ENCODE measurements at places on chromosomes 5 and 9.

GRCh38 chr9:33817327-33818166 lies 587 bp downstream of the UBE2R2 start:
- peak; percentile 25 for DNase-seq

DNA sequence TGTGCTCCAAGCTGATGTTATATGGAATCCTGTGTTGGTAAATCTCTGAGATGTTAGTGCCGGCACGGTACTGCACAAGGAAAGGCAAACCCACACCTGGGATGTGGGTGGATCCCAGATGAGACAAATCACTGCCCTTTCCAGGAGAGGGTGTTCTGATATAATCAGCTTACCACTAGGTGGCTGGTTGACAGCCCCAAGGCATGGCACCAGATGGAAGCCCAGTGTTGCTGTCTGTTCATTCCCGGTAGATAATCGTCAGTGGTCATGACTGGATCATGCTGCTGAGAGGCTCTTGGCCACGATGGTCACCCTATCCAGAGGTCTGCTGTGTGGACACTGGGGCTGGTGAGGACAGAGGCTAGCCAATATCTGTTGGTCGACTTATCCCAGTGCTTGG lies 184.0 kb downstream of the CACNA1B start:
- no peak for DNase-seq

GRCh38 chr5:133366438-133366837 lies 245.9 kb downstream of the FSTL4 start:
- DNase-seq: no peak

- DNase-seq: no peak
These were observed 38.7 kb upstream of the NEK6 start for GRCh38 chr9:124218987-124219461.

- DNase-seq: no peak
These were observed 95.0 kb downstream of the ADAMTSL1 start for GRCh38 chr9:18568973-18569372.

- no peak for DNase-seq
These were observed 148.4 kb downstream of the TTLL11 start for GRCh38 chr9:121944711-121945191.

DNA sequence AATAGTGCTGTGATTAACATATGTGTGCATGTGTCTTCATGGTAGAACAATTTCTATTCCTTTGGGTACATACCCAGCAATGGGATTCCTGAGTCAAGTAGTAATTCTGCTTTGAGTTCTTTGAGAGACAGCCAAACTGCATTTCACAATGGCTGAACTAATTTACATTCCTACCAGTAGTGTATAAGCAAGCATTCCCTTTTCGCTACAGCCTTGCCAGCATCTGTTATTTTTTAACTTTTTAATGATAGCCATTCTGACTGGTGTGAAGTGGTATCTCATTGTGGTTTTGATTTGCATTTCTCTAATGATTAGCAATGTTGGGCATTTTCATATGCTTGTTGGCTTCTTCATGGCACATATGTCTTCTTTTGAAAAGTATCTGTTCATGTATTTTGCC lies 308.5 kb downstream of the ARRDC3 start:
- DNase-seq: peak; percentile 13

- no peak for DNase-seq
These were observed 57.3 kb downstream of the TRIO start for GRCh38 chr5:14200312-14200990.

DNA sequence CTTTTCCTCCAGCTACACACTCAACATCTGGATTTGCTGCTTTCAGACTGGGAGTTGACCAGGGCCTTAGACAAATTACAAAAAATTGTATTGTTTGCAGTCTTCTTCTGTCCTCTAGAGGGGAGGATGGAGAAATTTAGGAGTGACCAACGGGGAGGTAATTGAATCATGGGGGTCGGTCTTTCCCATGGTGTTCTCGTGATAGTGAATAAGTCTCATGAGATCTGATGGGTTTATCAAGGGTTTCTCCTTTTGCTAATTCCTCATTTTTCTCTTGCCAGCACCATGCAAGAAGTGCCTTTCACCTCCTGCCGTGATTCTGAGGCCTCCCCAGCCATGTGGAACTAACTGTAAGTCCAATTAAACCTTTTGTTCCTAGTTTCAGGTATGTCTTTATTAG lies 4.2 kb downstream of the IFNA8 start:
- DNase-seq: no peak

- DNase-seq: no peak
These were observed 42.2 kb upstream of the PPP2CA start for GRCh38 chr5:134268019-134268601.

DNA sequence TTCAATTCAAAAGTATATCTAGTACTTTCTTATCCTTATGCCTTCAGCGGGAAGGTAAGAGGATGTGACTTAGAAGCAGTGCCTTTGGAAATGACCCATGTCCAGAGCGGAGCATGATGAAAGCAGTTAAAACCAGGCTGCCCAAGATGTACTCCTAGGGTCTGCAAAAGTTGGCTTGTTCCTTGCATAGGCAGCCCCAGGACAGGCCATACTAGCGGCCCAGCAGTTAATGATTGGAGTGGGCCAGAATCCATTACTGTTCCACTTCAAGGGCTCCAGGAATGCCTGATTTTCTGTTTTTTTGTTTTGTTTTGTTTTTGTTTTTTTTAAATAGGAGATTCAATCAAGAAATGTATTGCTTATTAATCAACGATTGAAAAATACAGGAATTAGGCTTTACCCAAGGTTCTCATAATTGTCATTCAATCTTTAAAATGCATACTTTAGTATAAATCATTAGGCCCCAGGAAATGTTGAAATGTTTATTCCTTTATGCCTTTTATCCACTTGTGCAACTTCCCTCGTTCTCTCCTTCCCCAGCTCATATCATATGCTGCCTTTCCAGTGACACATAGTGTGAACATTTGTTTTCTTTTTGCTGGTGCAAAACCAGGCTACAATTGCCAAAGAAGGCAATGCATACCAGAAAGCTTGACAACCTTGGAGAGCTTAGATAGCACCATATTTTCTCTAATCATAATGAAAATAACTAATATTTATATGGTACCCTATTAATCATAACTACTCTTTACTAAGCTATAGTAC lies 190.8 kb downstream of the ARHGEF28 start:
- DNase-seq: no peak

DNA sequence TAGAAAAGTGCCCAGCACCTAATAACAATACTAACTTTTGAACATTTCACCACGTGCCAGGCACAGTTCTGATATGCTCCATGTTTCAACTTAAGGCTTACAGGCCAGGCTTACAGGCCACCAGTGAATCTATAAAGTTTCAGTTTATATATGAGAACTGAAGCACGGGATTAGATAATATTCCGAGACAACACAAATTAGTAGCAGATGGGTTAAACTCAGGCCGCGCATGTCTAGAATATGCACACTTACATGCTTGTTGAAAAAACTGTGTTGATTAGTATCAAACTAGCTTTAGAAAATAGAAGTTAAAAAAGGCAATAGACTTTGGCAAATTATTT lies 587.9 kb downstream of the MTRR start:
- peak; percentile 6 for DNase-seq

DNA sequence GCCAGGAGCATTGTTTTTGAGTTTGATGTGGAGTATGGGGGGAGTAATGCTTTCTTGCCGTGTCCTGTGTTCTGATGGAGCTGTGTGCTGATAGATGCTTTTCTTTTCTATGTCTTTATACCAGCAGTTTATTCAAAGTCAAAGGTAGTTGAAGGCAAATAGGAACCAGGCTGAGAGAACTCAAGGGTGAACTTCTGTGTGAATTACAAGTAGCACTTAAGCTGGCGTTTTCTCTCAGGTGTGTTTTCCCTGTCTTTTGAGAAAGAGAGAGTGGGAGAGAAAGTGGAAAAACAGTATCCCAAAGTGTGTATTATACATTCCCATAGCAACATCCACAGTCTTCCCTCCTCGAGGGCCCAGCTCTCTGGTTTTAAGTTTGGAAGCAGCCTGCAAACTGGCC lies 1.5 kb downstream of the TNFAIP8 start:
- DNase-seq: no peak

GRCh38 chr5:73298251-73298771 lies 125.3 kb downstream of the TMEM174 start:
- no peak for DNase-seq

DNA sequence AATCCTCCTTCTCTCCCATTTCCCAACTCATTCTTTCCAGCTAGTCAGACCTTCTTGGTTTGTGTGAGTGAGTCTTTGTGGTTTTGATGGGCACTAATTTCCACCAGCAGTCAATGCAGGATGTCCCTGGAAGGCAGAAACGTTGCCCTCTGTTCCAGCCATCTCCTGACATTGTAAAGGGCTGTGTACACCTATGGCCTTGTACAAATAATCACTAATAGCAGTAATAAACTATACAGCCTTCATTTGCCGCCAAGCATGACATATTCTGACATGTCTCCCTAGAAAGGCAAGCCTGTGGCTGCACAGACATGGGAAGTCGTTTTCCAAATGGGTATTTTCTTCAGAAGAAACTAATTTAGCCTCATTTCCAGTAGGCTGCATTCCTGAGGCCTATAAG lies 18.4 kb upstream of the DENND1A start:
- DNase-seq: no peak

GRCh38 chr9:124019771-124020519 lies 8.4 kb downstream of the LHX2 start:
- DNase-seq: no peak

DNA sequence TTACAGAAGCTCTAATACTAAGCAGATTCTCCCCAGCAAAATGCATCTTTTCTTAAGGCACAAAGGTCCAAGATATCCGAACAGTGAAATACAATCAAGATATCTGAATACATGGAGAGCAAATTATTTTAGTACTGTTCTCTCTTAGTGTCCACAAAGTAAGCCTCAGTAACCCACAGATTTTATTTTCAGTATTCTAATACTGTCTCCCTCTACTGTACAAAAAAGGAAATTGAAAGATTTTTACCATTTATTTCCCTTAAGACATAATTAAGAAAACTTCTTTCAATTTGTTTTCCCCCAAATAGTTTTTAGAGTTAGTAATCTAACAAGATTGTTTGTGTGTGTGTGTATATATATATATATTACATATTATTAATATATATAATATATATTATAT lies 24.7 kb upstream of the NOL6 start:
- no peak for DNase-seq

- DNase-seq: no peak
These were observed 65.5 kb downstream of the EBF1 start for GRCh38 chr5:159034083-159034824.

DNA sequence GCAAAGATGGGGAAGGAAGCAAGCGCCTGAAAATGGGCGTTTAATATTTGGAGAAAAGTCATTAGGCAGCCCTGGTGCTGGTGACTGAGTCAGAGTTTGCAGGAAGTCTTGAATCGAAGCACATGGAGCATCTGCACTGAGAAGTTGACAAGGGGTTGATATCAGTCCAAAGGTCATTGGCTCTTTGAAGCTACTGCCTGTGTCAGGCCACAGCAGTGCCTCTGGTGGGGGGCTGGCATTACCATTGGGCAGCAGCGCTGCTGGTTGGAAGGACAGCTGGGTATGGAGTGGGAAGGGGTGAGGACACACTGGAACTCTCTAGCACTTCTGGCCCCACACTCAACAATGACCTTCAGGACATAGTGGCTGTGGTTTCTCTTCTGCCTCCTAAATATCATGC lies 150.4 kb upstream of the ERCC6L2 start:
- no peak for DNase-seq

DNA sequence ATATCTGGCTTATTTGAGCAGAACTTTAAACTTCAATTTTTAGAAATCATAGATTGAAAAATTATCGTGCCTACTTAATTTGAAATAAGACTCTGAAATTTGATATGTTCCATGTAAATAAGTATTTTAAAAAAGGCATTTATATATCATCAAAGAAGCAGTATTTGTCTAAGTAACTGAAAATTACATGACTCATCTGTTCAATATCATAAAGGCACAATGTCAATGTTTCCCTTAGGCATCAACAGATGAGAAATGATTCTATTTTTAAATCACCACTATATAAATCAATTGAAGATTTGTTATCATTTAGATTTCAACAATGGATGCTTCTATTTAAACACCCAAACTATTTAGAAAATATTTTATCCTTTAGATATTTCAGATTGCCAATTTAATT lies 142.9 kb upstream of the POU5F2 start:
- DNase-seq: no peak

- DNase-seq: no peak
These were observed 13.3 kb downstream of the MYOZ3 start for GRCh38 chr5:150674341-150674821.

- no peak for DNase-seq
These were observed 200.5 kb downstream of the HINT1 start for GRCh38 chr5:130964231-130965202.

All from T47D (cell line).